ENCODE measurements at places on chromosomes 11 and 22. TPM values are rescaled to one million over a fixed set of nuclear protein-coding genes. Genes with fewer than 3 reads are reported as not detected.

GRCh38 chr11:65958774-65959420 is 2.6 kb upstream of the SART1 start:
- DNase-seq = no peak

GRCh38 chr11:111173221-111173620 is 72.3 kb upstream of the POU2AF2 start:
- no peak for DNase-seq

- no peak for DNase-seq
These were observed 177.4 kb downstream of the JRKL start for GRCh38 chr11:96567176-96567575.

- DNase-seq = no peak
These were observed 375.1 kb downstream of the BUD13 start for GRCh38 chr11:116397602-116398084.

- DNase-seq = peak; percentile 15
These were observed 6.7 kb upstream of the OR5I1 start for GRCh38 chr11:55942785-55943392.

- DNase-seq = no peak
These were observed 162.3 kb downstream of the TRIM29 start for GRCh38 chr11:119975561-119976152.

DNA sequence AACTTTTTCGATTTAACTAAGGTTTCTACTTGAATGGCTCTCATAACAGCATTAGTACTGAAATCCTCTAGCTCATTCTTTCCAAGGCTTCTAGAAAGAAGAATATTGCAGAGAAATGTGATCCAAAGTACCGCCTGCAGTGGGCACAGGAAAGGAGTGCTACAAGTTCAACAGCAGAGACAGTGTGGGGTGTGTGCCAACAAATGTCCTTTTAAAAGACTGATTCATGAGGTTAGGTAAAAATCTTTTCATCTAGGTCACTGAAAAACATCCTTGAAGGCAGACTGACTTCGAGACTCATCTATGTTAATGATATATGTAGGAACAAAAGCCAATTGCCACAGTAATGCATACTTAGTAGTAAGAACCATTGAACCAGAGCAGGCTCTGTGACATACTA is 349.1 kb upstream of the PITPNB start:
- no peak for DNase-seq

- peak; percentile 13 for DNase-seq
These were observed 253.3 kb downstream of the BUD13 start for GRCh38 chr11:116519499-116519898.

GRCh38 chr22:26651815-26652214 is 5.6 kb upstream of the MIAT start:
- DNase-seq = no peak

DNA sequence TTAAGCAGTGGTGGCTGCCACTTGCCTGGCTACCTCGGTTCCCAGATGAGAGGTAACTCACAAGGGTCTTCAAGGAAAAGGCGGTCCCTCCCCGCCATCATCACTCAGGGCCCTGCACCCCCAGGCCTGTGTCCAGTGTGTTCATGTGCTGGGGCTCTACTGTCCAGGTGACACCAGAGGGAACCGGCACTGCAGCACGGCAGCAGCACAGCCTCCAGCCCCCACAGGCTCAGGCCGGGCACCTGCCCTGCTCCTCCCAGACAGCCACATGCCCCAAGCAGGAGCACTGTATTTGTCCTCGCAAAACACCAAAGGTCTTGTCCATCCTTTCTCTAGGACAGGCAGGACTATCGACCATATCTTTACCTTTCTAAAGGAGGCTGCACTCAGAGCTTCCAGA is 982.1 kb downstream of the NTM start:
- no peak for DNase-seq

DNA sequence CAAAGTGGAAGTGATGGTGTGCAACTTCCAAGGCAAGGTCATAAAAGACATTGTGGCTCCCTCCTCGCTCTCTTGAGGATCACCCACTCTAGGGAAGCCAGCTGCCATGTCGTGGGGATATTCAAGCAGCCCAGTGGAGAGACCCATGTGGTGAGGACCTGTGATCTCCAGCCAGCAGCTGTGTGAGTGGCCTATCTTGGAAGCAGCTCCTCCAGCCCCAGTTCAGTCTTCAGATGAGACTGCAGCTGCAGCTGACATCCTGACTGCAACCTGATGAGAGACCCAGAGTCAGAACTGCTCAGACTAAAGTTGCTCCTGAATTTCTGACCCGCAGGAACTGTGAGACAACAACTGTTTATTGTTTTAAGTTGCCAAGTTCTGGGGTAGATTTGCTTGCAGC is 86.4 kb upstream of the GRK3 start:
- DNase-seq = no peak

DNA sequence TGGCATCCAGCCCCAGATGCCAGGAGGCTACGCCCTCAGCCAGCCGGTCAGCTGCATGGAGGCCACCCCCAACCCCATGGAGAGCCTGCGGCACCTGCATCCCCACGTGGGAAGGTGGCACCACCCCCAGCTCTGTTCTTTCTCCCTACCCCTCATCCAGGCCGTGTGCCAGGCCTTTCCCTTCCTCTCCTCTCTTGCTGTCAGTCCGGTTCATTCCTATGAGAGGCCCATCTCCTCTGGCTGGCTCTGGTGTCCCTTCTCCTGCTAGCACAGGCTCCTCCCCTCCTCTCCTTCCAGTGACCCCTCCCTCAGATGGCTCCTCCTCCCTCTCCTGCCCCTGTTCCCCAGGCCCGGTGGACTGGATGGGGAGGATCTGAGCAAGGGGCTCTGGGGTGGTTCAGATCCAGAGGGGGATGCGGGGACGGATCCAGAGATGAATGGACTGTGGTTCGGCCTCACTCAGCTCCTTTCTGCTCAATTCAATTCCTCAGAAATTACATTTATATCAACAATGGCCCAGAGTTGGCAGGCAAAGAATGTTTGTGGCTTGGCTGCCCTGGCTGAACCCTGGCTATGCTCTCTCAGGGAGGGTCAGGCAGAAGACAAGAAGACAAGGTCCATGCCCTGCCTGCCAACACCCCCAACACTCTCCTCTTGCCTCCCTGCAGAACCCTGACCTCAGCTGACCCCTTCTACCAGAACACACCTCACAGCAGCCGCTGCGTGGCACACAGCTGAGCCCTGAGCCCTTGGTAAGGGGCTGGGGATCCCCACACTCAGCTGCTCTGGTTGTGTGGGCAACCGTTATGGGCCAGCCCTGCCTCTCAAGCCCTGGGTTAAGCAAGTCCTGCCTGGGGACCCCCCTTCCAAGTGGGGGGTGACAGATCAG is 18.5 kb upstream of the LRRC10B start:
- DNase-seq = no peak

DNA sequence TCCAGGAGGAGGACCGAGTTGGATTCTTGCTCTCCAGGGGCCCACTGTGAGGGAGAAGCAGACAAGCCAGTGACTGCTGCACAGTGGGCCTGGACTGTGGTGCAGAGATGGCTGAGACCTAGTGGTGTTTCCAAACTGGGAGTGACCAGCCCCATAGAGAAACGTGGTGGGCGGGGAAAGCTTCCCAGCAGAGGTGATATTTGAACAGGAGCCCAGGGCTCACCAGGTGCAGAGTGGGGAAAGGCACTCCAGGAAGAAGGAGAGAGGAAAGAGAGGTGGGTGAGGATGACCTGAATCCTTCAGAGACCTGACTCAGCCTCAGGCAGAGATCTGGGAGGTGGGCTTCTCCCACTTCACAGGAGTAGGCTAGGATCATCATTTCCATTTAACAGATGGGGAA is 52.1 kb upstream of the RASD2 start:
- no peak for DNase-seq

GRCh38 chr11:64674774-64675173 is 48.2 kb downstream of the NRXN2 start:
- no peak for DNase-seq

DNA sequence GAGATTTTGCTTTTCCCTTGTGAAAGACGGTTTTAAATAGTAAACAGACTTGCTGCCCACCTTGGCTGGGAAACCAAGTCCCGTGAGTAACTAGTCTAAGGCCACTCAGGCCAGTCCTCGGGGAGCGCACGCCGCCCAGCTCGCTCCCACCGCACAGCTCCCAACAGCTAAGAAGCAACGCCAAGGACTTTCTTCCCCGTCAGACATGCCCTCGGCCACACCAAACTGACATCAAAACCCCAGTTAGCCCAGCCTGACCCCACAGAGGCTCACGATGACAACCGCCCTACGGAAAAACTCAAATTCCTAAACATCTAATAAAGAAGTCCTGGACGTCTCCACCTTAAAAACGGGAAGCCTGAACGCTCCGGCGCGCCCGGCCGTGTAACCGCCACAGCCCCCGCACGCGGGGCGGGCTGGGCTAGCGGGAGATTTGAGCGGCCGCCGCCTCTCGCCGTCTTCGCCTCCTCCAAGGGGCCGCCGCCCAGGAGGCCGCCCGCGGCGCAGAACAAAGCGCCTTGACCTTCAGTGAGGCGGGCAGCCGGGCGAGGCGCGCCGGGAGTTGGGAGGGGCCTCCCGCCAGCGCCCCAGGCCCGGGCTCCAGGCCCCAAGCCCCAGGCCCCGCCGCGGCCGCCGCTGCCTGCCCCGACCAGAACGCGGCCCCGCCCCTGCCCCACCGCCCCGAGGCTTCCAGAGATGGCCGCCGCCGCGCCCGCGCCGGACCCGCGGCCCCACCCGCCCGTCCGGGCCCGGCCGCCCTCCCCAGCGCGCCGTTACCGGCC is 486 bp downstream of the NAP1L4 start:
- peak; percentile 31 for DNase-seq

- DNase-seq = no peak
These were observed 37.9 kb downstream of the DDIAS start for GRCh38 chr11:82939456-82939855.

GRCh38 chr11:48001438-48002021 is 21.2 kb downstream of the PTPRJ start:
- peak; percentile 35 for DNase-seq

DNA sequence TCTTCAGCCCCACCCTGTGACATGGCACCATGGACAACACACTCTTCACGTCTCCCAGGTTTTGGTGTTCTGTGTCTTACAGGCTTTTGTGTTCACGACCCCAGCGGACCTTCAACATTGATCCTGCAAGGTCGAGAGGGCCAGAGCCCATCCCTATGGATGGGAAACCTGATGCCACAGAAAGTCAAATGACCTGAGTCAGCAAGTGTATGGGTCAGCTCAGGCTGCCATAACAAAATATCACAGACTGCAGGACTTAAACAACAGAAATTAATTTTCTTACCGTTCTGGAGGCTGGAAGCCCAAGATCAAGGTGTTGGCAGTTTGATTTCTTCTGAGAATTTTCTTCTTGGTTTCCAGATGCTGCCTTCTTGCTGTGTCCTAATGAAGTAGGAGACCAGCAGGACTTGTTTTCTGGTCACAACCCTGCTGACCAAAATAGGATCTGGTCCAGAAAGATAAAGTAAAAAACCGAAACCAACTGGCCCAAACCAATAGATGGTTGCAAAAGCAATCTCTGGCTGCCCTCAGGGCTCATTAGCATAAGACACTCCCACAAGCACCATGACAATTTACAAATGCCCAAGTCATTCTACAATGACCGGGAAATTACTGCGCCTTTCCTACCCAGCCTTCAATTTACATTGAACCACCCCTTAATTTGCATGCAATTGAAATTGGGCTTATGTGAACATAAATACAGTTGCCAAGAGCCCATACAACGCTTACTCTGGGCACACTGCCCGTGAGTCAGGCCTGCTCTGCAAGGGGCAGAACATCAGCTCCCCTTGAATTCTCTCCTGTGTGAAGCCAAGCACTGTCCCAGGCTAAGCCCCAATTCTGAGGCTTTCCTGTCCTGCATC is 113.9 kb downstream of the RPS6KA4 start:
- DNase-seq = no peak

- no peak for DNase-seq
These were observed 841.7 kb upstream of the FAT3 start for GRCh38 chr11:91382946-91383345.

DNA sequence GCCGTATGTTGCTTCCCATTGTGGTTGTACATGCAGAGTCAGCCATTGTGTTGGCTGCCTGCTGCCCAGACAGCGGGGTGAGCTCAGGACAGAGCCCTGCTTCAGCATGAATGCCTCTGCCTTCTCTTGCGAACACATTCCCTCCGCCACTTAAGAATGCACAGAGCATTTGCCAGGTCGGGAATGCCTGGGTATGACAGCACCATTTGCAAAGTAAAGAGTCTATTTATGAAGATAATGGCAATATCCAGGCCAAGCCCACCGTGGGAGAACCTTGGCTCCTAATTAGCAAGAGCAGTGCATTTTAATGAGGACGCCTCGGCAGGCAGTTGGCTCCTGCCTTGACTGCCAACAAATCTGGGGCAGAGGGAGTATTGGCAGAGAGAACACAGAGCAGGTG is 62.5 kb upstream of the SORL1 start:
- DNase-seq = no peak

GRCh38 chr11:45949992-45950407 is 27.5 kb downstream of the LARGE2 start:
- DNase-seq = no peak

DNA sequence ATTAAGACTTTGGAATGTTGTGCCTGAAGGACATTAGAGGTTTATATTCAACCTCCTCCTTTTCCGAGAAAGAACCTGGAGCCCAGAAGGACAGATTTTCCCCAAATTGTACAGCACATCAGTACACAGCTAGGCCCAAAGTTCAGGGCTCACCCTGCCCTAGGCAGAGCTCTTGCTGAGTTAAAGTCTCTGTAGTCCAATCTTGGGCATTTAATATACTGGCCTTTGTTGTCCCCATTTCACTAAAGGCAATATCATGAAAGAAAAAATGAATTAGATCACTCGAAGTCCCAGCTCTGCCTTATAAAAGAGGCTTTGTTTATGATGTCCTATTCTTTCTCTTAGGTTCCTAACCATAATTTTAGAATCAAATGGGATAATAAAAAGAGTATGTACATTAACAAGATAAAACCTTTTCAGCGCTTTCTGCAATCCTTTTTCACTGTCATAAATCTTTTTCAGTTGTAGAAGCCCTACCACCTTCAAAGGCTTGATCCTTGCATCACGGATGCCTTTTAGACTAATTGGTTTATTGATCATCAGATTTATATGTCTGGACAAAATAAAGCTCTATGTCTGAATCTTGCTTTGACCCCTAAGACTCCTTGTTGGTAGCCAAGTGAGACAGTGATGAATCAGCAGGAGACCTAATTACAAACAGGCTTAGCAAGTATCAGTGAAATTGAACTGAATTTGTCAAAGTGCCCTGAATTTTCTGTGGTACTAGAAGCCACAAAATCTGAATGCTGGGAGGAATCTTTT is 39.8 kb downstream of the RELT start:
- DNase-seq = no peak

Gene IFITM10
- 0.47 TPM for total RNA-seq

Gene CARD16
- 4.5 TPM for total RNA-seq

Gene OR52E8
- total RNA-seq = not detected

Gene KRTAP5-1
- not detected for total RNA-seq

Gene METTL15
- 12.1 TPM for total RNA-seq

Gene GAS2L1
- 57.5 TPM for total RNA-seq

Gene RAB36
- 1.4 TPM for total RNA-seq

Gene MOV10L1
- not detected for total RNA-seq

Gene C11orf42
- total RNA-seq = not detected

Gene PHOX2A
- not detected for total RNA-seq

Measured in HT1080 (cell line).